ENCODE measurements at places on chromosomes 7 and 10.
A peak's percentile ranks its signal among the peaks of the same experiment; 100 is the strongest.

DNA sequence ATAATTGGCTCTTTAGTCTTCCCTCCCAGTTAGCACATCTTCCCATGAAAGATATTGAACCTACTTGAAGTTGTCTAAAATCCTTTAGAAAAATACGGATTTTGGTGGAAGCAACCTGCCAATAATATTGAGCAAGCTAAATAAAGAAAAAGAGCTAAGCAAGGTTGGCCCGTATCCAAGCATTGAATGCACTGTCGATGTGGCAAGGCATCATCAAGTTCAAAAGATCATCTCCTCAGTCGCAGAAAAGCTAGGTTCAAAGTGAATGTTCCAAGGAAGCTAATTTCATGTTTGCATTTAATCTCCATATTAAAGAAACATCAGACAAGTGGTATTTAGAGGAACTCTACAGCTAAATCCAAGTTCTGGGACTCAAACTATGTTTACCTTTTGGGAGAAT is 206.0 kb downstream of the MTERF1 start:
- no peak for DNase-seq

- no peak for DNase-seq
These were observed 62.7 kb downstream of the ARID5B start for GRCh38 chr10:61964059-61964709.

- no peak for DNase-seq
These were observed 116.2 kb downstream of the ITGA8 start for GRCh38 chr10:15603446-15604011.

DNA sequence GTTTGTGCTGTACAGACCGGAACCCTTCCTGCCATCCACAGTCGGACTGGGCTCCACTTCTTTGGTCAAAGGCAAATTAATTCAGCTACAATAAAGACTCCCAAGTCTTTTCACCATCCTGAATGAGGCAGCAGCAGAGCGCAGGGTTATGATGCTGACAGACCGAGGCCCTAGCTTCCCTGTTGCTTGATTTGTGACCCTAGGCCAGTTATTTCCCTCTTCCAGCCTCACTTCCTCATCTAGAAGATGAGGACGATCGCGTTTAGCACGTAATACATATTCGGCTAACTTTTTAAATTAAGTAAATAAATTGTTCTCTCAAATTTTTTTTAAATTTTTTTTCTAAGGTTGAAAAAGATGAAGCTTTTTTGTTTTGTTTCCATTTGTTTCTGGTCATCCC is 18.1 kb downstream of the ADRB1 start:
- no peak for DNase-seq

GRCh38 chr10:117594722-117595121 is 52.2 kb downstream of the EMX2 start:
- DNase-seq, result no peak

- DNase-seq, result no peak
These were observed 118.9 kb downstream of the SND1 start for GRCh38 chr7:127770885-127771284.

DNA sequence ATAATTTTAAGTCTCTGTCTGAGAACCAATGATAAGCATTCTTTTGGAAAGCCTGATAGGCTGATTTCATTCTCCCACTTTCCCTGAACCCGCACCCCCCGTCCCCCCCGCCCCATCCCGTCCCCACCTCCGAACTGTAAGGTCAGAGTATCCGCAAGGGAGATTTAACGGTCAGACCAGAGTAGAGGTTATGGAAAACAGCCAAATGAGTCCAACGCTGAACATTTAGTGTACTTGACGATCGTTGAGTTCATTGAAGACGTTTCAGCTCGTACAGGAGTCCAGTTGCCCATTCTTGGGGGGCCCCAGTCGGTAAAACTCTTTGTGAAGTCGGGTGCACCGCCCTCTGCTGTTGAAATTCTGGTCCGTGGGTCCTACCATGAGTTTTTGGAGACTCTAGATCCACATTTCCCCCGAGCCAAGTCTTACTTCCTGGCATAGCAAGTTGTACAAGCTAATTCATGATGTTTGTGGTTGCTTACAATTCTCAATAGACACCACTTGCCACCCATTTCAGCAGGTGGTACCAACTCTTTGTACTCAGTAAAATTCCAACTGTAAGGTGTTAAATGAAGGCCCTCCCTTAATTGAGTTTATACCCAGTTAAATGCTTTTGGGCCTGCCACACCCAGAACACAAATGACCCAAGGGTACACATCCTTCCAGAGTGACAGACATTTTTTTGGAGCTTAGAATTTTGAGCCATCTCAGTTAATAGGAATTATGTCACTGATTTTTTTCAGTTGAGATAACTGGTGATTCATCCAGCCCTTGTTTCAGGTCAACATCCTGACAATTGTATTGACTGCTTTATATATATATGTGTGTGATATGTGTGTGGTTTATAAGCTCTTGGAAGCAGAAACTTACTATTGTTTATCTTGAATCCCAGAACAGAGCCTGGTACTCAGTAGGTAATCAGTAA is 1.2 kb downstream of the MARCHF5 start:
- peak; percentile 54 for DNase-seq

GRCh38 chr10:109457302-109457638 is 466.0 kb downstream of the XPNPEP1 start:
- DNase-seq, result no peak

DNA sequence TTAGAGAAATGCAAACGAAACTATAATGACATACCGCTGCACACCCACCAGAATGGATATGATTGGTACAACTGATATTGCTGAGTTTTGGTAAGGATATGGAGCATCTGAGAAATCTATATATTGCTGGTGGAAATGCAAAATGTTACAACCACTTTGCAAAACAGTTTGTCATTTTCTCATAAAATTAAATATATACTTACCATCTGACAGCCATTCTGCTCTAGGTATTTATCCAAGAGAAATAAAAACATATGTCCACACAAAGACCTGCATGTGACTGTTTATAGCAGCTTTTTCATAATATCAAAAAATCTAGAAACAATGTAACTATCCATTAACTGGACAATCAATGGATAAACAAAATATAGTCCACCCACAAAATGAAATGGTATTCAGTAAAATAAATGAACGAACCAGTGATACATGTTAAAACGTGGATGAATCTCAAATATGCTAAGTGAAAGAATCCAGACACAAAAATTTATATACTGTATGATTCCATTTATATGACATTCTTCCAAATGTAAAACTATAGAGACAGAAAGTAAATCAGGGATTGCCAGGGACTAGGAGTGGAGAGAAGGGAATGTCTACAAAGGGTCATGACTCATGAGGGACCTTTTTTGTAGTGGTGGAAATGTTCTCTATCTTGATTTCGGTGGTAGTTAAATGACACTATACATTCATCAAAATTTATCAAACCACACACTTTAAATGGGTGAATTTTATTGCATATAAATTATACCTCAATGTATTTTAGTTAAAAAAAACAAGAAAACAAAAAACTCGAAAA is 312.0 kb upstream of the GLI3 start:
- no peak for DNase-seq

GRCh38 chr10:4546500-4546899 is 279.5 kb upstream of the AKR1E2 start:
- no peak for DNase-seq

DNA sequence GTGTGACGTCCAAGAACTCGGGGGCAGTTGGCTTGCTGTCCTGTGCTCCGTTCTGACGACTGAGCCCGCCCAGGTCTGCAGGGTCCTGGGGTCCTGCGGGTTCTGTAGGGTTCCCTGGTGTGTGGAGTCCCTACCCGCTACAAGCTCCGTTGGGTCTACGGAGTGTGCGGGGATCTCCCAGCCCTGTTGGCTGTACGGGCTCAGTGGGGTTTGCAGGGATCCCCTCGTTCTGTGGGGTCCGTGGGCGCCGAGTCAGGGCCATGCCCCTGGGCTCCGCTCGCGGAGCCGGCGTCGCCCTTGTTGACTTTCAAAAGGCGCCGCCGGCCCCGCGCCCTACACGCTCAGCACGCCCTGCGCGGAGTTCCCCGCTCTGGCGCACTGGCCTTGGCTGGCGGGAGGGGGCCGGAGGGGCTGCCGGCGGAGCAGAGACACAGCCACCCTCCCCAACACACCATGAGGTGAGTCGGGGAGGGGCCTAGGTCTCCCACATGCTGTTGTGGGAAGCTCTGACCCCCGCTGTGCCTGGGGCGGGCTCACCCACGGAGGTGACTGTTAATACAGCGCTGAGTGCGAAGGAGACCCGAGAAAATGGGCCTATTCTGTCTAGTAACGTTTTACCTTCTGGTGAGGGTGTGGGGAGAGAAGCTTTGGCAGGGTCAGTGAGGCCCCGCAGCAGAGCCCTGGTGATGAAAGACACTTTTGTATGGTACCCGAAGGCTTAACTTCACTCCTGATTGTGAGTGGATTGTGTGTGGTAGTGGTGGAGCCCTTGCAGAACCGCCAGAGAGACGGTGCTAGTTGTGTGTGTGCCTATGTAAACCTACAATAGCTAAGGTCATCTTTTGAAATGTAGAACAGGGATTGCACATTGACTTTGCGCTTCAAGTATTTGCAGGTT is 8.1 kb downstream of the TASOR2 start:
- DNase-seq, result no peak
